ENCODE measurements at places on chromosomes 12 and 14.

- DNase-seq: no peak
Observed at GRCh38 chr14:69558774-69559173, 15.9 kb downstream of the CCDC177 start.

DNA sequence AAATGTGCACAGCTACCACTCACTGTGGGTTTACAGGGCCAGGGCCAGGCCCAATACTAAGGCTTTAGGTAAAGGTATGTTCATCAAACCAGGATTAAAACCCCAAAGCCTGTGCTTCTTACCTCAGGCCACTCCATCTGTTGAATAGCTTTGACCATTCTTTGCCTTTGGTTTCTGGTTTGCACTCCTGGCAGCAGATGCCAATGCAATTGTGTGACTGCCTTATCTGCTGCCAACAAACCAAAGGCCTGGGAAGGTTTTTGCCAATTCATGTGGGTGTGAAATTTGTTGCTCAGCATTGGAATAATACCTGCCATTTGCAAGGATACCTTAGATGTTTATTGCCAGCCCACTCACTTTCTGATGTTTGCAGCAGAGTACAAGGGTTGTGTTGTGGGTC, 221.6 kb downstream of the C12orf75 start:
- DNase-seq: no peak

- no peak for DNase-seq
Observed at GRCh38 chr12:111759271-111759670, 7.5 kb upstream of the ALDH2 start.

- DNase-seq: no peak
Observed at GRCh38 chr14:43172899-43173548, 1334.1 kb downstream of the FSCB start.

DNA sequence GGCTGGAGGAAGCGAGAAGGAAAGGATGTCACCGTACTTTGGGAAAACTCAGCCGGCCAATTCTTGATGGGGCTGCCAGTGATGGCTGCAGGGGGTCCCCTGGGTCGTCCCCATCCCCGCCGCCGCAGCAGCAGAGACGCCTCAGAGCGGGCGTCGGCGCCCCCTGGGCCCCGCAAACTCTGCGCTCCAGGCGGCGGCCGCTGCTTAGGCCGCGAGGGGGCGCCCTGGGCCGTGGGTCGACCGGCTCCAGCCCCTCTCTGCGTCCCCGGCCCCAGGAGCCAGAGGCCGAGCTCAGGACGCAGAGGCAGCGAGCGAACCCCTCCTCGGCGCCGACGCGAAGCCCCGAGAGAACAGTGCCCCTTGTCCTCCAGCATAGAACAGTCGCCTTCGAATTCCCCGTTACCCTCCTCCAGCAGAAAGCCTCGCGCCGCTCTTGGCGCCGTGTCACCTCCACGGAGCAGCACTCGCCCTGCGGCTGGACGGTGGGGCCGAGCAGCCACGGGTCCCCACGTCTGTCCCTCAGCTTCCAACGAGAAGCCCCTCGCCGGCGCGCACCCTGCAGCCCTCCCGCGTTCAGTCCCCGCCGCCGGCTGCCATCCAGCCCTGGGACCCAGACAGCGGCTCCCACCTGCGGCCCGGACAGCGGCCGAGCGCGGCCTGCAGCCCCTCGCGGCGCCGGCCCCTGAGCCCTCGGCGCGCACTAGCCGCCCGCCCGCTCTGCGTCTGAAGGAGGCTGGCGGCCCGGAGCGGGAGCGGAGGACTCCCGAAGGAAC, 106.6 kb downstream of the PRICKLE1 start:
- DNase-seq: peak; percentile 18

DNA sequence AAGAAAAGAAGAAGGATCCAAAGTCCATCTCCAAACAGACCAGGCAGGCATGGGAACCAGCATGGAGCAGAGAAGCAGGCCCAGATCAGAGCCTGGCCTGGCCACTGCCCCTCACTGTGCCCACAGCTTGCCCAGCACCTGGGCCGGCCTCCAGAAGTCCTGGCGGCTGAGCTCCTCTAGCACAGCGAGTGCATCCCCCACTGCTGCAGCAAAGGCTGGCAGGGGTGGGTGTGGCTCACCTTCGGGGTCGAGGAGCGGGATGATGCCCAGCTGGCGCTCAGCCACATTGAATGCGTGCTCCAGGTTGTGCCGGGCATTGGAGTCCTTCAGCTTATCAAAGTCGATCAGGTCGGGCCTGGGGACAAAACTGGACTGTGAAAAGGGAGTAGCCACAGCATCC, 78.7 kb downstream of the SPTB start:
- DNase-seq: no peak

DNA sequence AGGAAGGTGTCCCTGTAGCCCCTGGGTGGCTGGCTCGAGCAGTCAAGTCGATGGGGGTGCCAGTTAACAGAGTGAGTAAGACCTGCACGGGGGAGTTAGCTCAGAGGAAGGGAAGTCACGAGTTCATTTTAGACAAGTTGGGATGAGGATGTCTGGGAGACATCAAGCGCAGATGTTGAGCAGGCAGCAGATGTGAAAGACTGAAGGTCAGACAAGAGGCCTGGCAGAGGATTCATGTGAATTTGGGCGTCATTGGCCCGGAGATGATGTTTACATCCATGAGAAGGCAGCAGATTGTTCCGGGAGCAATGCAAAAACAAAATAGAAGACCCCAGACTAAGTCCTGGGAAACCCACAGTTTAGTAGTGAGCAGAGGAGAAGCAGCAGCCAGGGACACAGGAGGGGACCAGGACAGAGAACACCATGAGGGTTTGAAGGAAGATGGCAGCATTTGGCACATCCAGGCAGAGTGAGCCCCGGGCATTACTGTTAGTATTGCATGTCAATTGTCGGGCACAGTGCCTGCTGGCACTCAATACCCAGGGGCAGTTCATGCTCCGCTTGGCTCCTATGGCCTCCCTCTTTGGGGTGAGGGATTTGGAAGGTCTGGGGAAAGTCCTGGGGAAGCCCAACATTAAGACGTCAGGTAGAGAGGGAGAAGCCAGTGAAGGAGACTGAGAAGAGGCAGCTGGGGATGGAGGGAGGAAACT, 15.1 kb downstream of the LTBP2 start:
- DNase-seq: no peak

DNA sequence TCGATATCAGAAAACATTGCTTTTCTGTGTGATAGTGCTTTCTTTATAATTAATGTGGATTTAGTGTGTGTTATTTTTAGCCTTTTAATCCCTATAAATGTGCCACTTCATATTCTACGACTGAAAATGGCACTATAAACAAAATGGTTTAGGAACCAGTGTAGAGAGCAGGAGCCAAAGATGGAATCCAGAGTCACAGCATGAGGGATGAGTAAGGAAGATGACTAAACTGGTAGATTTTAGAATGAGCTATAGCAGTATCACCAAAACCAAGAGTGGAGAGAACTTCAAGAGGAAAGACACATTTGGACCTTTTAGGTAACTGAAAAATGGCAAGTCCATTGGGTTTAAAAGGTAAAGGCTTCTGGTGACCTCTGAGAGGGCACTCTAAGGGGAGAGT, 887.2 kb downstream of the NRXN3 start:
- DNase-seq: no peak

GRCh38 chr12:96337953-96338352, 62.3 kb downstream of the CDK17 start:
- DNase-seq: no peak

- no peak for DNase-seq
Observed at GRCh38 chr12:108468196-108468968, 46.7 kb upstream of the FICD start.

- peak; percentile 63 for DNase-seq
Observed at GRCh38 chr14:102088012-102088792, 1.4 kb upstream of the HSP90AA1 start.

GRCh38 chr12:10719482-10719881, 3.6 kb downstream of the YBX3 start:
- DNase-seq: no peak

- no peak for DNase-seq
Observed at GRCh38 chr12:88994971-88995370, 357.3 kb downstream of the DUSP6 start.

DNA sequence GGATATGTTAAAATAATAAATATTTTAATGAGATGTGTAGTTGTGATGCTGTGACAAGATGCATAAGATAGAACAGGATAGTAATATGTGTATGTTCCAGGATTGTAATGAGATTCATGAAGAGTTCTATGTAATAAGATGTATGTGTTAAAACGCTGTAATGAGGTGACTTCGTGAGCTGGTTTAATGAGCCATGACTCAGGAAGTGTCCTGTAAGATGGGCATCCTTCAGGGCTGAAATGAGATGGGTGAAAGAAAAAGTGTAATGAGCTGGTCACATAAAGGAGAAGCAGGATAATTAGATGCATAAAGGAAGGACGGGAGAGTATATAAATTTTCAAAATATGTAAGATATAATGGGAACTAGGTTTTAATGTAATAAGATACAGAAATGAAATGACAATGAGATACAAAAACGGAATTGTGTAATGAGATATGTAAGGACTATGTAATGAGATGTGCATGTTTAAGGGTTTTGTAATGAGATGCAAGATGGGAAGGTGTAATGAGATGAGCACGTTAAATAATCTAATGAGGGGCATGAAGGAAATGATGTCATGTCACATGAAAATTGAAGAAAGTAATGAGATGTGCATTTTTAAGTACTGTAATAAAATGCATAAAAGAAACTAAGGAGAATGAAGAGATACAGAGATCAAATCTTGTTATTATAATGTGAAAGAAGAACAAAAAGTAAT, 524.8 kb upstream of the STXBP6 start:
- DNase-seq: no peak

DNA sequence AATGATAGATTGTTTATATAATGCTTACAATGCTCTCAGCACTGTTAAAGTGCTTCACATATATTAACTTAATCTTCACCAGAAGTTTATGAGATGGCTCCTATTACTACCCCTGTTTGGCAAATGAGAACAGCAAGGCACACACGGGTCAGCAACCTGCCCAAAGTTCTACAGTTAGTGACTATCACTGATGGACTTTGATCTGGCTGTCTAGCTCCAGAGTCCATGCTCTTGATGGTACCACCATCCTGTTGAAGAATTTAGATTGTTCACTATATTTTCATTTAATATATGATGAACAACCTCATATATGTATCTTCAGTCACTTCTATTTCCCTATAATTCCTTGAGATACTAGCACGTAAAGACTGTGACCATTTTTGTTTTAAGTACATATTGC, 10.6 kb downstream of the GLIPR1 start:
- DNase-seq: no peak

GRCh38 chr12:124581307-124582107, 14.1 kb upstream of the NCOR2 start:
- no peak for DNase-seq

DNA sequence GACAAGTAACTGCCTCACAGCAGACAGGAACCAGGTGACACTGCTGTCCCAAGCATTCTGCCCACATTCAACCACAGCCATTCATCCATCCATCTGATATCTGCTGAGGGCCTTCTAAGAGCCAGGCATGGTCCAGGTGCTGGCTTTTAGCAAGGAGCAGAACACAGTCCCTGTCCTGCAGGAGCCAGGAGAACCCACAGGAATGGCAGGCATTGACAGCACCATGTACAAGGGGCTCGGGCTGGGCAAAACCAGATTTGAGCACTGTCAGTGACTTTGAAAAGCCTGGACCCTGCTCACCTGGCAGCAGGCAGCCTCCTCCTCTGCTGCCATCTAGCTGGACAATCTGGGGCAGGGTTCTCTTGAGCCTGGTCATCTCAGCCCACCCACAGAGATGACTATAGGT, 137.0 kb downstream of the ZFP36L1 start:
- no peak for DNase-seq

DNA sequence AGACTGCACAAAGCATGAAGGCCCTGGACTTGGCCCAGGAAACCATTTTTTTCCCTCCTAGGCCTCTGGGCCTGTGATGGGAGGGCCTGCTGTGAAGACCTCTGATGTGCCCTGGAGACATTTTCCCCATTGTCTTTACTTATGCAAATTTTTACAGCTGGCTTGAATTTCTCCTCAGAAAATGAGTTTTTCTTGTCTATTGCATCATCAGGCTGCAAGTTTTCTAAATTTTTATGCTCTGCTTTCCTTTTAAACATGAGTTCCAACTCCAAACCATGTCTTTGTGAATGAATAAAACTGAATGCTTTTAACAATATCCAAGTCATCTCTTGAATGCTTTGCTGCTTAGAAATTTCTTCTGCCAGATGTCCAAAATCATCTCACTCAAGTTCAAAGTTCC, 43.7 kb upstream of the TRHDE start:
- no peak for DNase-seq

DNA sequence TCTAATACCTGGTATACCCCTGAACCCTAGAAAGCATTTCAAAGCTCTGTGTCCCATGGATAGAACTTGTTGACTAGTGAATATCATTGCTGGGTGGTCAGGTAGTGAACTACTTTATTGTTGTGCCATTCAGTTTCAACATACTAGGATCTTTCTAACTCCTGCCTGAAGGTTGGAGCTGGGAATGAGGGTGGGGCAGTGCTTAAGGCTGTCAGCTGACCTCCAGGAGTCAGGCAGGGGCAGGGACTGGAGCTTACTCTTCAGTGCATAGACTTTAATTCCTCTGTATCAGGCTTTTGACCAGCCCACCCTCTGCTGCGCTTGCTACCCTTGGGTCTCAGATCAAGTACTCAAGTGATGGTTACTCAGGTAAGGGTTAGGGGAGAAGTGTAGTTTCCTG, 102.6 kb upstream of the RFX4 start:
- no peak for DNase-seq

DNA sequence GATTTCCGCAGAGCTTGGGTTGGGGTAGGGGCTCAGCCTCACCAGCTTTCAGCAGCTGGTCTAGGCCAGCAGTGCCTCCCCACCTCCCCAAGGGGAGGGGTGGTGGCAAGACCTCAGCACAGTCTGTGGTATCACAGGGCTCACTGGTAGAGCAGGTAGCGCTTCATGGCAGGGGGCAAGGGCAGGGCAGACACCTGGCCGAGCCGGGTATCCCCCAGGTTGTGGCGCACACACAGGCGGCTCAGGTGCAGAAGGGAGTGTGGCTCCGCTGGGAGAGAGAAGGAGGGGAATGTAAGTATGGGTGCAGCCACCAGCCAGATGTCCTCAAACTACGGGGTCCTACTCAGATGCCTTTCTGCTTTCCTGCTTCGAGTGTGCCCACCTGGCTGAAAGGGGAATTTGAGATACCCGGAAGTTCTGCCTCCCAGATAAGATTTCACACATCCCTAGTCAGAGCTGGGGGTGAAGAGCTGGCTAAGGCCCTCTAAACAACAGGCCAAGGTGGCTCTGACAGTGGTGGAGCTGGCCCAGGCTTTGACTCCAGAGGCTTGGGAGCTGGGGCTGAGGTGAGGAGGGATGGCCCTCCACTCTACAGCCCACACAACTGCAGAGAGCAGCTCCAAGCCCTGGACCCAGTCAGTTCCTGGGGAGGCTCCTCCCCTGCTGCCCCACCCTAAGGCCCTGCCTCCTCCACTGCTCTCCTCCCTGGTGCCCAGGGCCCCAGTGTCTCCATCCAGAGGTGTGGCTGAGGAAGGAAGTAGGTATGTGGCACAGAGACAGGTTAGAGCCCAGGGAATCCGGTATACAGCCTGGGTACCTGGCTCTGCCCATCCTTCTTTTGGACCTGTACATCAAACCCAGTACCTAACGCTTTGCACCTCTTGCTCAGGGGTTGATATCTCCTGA, 1.8 kb downstream of the SPSB2 start:
- DNase-seq: peak; percentile 27

DNA sequence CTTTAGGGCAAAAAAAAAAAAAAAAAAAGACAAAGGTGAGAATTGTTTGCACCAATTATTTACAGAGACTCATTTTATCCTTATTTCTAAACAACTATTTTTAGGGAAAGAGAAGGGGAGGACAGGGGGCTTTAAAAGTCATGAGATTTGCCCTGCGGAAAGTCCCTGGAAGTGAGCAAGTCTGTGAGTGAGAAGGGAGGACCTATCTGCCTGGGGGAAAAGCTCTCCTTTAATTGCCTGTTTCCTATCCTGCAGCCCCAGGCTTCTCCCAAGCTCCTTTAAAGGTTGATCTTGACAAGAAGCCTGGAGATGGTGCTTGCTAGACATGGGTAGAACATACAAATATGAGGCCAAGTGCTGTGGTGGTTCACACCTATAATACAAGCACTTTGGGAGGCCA, 8.3 kb upstream of the CHST11 start:
- no peak for DNase-seq
